Fibroblast of the conjunctiva (primary cell): ENCODE measurements at places on chromosomes 4 and X.
A peak's percentile ranks its signal among the peaks of the same experiment; 100 is the strongest.

- DNase-seq, result no peak
Observed at GRCh38 chr4:105979506-105979905, 84.2 kb downstream of the NPNT start.

DNA sequence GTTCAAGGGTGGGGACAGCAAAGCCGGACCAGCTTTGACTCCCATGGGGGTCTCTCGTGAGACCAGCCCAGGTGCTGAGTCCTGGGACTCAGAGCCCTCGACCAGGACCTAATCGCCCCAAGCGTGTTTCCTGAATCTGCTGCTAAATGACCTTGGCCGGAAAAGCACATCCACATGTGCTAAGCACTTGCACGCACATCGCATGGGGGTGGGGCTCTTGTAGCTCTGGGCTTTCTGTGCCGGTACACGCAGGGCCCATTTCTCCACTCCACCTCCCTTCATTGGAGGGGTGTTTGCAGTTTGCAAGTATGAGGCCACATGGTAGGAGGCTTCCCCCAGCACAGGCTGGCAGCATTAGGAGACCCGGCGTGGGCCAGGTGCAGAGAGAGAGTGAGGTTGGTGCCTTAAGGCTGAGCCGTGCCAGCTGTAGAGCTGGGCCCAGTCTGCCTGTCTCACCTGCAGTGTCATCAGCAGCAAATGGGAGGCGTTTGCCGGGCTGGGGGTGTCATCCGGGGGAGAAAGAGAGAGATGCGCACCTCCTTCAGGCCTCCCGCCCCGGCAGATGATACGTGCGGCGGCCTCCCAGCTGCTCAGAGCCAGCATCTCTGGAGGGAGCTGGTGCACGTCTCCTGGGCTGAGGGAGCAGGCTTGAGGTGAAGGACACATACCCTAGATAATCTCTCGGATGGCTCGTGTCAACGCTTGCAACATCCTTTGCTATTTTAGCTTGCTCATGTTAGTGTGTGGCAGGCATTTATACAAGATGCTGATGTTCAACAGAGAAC is 45.2 kb upstream of the CLCN4 start:
- DNase-seq, result no peak

DNA sequence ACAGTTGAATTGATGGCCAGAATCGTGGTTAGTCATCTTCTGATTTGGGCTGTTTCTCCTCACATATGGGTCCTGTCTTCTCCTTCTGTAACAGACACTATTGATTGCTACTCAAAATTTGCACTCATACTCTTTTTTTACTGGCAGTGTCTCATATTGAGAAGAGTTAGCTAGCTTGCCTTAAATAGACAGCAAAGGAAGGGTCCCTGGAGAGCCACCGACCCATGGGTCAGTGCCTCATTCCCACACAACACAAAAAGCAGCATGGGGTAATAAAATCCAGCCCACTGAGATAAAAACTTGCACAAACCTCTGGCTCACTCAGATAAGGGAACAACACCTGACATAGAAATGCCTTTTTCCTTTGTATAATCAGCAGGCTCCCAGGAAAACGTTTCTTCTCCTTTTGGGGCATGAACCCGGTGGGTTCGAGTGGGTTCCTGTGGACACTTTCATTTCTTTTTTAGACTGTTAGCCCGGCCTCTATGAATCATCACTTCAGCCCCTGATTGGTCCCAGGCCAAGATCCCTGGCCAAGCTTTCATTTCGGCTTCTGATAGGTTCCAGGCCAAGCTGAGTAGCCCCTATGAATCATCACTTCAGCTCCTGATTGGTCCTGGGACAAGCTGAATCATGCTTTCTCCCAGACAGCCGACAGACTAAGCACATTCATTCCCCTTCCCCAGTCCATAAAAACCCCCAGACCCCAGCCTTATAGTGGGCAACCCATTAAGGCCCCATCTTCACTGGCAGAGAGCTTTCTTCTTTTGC is 408.1 kb downstream of the DCAF12L2 start:
- DNase-seq, result peak; percentile 14

GRCh38 chr4:140018931-140019618 is 134.9 kb downstream of the MAML3 start:
- DNase-seq, result no peak

DNA sequence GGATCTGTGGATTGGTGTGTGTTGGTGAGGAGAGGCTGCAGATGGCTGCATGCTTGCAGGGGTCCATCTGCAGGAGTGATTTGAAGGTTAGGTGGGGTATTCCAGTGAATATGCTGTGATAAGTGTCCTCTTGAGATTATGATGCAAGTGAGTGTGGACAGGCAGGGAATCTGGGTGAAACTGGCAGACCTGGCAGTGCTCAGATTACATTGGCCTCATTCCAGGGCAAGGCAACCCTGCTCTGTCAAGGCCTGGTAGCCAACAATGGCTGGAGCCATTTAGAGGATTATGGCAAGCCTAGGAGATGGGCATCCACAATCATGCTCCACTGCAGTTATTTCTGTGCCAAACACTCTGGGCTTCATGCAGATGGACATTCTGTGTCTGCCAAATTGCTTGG is 113.9 kb downstream of the RTL3 start:
- DNase-seq, result no peak

DNA sequence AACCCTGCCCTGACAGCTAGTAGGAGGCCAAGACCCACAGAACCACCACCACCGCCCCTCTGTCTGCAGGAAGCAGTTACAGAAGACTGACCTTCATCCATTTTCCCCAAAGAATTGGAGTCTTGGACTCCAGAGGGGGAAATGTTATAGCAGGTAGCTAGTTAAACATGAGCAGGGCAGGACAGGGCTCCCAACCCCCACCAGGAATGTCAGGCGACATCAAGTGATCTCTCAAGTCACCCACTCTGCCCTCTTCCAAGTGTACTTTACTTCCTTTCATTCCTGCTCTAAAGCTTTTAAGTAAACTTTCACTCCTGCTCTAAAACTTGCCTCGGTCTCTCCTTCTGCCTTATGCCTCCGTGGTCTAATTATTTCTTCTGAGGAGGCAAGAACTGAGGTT is 17.1 kb upstream of the AADAT start:
- no peak for DNase-seq

- DNase-seq, result peak; percentile 51
Observed at GRCh38 chr4:74370912-74371311, 6.0 kb downstream of the EREG start.
